ENCODE measurements at places on chromosomes 1 and 21.
A peak's percentile ranks its signal among the peaks of the same experiment; 100 is the strongest.

GRCh38 chr21:46345861-46346260 lies 21.9 kb downstream of the PCNT start:
- DNase-seq: no peak

DNA sequence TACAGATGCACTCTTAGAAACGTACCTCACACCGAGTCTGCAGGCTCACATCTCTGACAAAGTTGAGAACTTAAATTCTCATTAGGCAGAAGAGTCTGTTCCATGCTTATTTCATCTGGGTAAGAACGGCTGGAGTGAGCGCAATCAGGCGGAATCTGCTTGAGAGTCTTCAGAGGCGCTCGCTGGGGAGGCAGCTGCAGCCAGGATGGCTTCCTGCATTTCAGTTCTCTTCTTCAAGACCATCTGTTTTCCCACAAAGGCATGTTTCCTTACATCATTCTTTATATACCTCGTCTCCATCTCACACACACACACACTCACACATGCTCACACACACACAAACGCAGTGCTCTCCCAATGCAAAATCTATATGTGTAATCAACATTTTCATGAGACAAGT lies 497.1 kb downstream of the AJAP1 start:
- no peak for DNase-seq

DNA sequence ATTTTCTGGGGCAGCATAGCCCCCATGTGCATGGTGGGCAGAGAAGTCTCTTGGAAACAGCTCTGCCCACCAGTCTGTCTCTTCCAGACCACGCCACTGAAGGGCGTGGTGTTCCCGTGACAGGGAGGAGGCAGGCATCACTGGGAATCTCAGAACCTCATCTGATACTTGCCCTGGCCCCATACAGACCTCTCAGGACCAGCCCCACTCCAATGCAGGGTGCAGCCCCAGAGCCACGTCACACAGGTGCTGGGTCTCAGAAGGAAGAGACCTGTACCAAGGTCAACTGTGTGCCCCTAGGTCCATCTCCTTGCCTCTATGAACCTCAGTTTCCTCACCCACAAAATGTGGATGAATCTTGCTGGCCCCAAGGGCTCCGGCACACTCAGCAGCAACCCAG lies 7.3 kb downstream of the RAP1GAP start:
- no peak for DNase-seq

DNA sequence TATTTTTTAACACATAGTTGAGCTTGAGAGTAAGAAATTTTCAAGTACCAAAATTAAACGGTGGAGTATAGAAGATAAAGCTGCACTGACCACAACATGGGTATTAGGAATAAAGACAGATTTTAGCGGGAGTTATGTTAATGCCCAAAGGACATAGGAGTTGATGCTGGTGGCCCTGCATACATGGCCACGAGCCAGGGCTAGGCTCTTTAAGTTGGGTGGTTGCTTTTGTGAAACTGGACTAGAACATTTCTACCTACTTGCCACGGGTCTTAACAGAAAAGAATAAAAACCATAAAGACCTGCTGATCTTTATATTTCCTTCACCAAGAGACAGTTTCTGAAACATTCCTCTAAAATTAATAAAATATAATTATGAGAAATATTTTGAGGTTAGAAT lies 14.9 kb downstream of the EDEM3 start:
- DNase-seq: no peak

DNA sequence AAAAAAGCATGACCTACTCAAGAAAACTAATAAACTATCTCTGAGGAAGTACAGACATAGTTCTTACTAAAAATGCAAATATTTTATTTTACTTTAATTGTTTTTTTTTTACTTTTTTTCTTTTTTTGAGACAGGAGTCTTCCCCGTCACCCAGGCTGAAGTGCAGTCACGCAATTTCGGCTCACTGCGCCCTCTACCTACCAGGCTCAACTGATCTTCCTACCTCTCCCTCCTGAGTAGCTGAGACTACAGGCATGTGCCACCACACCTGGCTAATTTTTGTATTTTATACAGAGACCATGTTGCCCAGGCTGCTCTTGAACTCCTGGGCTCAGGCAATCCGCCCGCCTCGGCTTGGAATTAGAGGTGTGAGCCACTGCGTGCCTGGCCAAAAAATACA lies 1263.1 kb downstream of the KCNT2 start:
- DNase-seq: no peak

DNA sequence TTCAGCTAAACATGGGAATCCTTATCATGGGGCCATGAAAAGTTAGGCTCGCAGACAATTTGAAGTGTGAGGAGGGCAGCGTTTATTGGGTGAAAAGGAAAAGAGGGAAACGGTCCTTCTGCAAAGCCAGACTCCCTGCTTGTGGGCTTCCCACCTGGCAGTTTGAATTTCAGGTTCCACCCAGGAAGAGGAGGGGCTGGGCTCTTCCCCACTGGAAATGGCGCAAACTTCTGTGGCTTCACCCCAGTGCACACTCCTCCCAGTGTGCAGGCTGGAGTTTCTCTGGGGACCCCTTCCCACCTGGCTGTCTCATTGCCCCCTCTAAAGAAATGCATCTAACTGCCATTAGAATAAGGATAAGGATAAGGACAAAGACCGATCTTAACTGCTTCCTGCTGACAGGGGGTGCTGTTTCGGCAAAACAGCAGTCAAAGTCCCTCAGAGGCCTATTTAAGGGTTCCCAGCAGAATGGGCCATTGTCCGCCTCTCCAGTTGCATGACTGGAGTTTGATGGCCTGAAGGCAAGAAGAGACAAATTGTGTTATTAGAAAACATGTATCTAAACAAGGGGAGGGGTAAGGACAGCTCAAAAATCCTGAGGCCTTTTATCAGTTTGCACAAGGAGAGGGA lies 20.4 kb downstream of the AIM2 start:
- DNase-seq: no peak

DNA sequence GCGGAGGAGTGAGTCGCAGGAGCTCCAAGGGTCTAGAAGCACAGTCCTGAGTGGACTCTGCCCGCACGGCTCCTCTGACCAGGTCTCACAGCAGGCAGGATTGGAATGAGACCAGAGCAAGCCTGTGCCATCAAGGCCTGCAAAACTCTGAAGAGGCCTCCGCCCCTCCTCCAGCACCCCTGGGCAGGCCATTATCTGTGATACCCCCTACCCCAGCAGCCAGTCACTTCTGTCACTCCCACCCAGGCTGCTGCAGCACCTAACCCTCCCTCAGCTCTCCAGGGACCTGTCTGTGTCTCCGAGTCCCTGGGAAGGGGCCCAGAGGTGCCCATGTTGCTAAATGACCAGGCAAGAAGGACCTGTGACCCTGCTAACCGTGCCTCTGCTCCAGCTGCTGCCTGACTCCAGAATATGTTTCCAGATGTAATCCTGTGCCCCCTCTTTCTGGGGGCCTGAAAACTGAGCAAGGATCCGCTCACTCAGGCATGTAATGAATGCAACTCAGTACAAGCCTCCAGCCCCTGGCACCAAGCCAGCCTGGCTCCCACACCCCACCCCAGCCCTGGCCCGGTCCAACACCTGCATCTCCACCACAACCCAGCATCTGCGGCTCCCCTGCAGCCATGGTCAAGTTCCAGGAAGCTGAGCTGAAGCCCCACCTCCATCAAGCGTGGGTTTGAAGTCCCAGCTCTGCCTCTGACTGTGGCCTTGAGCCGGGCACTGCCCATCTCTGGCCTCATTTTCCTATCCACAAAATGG lies 22.1 kb upstream of the COL16A1 start:
- no peak for DNase-seq

- no peak for DNase-seq
These were observed 342.0 kb downstream of the USP25 start for GRCh38 chr21:16071761-16072160.

DNA sequence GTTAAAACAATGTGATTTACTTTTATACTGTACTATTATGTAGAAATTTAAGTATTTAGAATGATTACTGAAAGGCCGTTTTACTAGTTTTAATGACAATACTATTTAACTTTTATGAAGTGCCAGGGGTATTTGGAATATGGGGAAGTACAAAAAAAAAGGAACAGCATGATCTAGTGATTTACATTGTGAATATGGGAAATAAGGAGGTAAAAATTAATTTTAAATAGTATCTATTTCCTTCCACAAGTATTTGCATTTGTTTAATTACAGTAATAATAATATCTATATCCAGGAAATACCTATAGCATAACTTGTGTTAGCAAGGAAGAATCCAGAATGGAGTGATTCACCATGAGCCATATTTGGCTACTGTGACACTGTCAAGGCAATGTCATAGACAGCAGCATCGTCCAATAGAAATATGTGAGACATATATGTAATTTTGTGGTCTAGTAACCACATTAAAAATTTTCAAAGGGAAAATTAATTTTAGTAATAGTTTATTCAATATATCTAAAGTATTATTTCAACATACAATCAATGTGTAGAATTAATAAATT lies 22.0 kb downstream of the CNST start:
- no peak for DNase-seq

- DNase-seq: no peak
These were observed 32.7 kb downstream of the TFAP2E start for GRCh38 chr1:35605867-35606182.

DNA sequence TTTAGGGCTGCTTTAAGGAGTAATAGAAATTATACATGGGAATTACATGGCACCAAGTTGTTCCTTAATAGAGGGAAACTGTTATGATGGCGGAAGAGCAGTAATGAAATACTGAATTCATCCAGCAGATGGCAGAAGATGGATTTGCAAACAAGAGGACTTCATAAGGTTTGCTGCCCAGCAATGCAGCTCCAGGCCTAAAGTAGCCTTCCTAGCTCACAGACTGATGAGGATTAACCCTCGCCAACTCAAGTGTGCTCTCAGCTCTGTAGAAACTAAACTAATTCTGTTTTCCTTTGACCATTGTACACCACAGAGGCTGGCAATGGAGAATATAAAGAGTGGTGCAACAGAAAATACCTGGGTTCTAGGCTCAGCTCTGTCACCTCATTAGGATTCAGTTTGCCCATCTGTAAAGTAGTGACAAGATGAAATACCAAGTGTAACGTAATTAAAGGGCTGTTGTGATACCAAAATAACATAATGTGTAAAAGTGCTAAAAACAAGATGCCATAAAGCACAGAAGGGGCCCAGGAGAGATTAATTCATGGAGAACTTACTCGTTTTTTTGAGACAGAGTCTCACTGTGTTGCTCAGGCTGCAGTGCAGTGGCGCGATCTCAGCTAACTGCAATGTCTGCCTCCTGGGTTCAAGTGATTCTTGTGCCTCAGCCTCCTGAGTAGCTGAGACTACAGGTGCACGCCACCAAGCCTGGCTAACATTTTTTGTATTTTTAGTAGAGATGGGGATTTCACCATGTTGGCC lies 102.4 kb upstream of the SERBP1 start:
- peak; percentile 55 for DNase-seq

- no peak for DNase-seq
These were observed 104.9 kb upstream of the RUNX3 start for GRCh38 chr1:25034736-25035522.

- no peak for DNase-seq
These were observed 6.6 kb downstream of the SELE start for GRCh38 chr1:169727307-169727706.

- DNase-seq: no peak
These were observed 50.3 kb upstream of the CTPS1 start for GRCh38 chr1:40929155-40929554.

- DNase-seq: no peak
These were observed 570.2 kb downstream of the DPYD start for GRCh38 chr1:97350662-97351061.

DNA sequence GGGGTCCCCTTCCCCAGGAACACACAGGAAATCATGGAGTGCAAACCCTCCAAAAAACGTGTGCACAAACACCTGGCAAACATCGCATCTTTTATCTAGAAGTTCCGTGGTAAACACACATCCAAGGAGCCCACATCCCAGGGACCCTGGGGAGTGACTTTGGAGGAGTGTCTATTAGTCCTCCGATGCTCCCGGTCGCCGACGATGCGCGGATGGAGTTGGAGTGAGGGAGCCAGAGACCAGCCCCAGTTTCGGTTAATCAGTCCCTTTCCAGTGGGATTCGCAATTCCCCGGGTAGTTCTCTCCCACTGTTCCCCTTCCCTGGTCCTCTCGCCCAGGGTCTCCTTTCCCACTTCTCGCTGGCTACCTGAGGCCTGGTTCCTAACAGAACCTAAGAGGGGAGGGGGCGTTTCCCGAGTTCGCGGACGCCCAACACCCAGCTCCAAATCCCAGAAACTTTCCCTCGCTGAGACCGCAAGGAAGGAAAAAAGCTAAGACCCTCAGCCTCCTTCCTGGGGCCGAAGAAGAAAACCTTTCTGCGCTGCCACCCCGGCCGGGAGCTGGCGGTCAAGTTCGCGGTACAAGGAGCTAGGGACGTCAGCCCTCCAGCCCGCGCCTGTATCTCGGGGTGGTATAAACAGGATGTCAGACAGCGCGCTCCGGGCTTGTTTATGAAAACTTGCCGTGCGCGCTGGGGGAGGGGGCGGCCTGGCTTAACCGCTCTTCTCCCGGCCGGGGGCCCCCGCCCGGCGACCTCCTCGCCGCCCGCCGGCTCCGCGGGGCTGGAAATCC lies 787 bp downstream of the JAK1 start:
- DNase-seq: no peak

- no peak for DNase-seq
These were observed 708.8 kb downstream of the LTN1 start for GRCh38 chr21:28283641-28284490.

- DNase-seq: no peak
These were observed 115.4 kb upstream of the HOOK1 start for GRCh38 chr1:59699227-59699847.

DNA sequence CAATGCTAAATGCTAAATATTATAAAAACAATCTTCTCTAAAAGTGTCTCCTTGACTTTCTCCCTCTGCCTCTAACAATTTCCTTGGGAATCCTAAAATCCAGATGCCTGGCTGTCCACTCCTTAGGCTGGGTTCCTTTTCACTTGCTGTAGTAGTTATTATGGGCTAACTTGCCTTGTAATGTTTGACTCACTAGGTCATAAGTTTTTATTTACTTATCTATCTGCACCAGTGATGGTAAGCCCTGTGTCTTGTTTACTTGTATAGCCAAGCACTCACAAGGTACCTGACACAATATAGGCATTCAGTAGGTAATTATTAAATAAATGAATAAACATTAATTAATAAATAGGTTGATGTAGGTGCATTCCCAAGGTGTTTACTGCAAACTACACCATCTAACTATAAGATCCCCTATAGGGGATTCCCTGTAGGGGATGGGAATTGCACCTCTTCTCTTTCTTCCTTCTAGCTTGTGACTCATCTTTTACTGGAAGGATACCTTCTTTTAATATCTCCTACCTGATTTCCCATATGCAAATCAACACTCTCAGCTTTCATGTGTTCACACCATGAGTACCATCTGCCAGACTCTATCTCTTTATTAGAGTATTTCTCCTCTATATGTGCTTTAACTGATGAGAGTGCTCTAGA lies 14.7 kb upstream of the CHIA start:
- DNase-seq: no peak

GRCh38 chr1:30735124-30735523 lies 11.7 kb upstream of the MATN1 start:
- no peak for DNase-seq

All from SK-N-MC (cell line).